Uterus (tissue), 4 donors: ENCODE measurements at places on chromosomes 2 and 18.

DNA sequence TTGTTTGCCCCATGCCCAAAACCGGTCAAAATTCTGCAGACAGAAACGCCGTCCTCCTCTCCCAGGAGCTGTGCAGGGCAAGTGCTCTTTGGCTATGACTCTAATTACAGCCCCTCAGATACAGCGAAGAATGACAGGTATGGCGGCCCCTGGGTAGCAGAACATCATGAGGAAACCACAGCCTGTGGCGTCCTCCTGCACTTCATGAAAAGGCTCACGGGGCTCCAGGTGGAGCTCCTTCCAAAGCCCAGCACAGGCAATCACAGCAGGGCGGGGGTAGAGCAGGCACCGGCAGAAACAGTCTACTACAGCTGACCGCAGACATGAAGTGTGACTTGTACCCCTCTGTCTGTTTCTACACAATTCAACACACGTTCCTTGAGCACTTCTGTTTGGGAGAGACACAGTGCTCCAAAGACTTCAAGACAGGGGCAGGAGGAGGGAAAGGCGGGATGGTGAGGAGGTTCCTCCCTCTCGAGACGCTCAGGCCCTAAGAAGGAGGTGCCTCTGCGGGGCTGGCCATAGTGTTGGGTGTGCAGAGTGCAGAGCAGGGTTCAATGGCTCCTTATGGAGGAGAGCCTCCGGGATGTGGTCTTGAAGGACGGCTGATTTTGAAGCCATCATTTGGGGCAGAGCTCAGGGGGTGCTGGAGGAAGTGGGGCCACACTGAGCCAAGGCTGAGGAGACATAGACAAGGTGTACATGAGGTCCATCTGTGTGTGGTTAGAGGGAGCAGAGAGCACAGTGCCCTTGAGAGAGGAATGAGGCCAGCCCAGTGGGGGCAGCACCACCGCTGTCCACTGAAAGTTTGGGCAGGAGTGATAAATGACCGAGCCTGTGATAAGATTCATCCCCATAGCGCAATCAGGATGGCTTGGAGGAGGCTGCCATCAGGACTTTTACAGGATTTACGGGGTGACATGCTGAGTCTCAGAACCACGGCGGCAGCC is 468.3 kb downstream of the EIPR1 start:
- DNase-seq: no peak

DNA sequence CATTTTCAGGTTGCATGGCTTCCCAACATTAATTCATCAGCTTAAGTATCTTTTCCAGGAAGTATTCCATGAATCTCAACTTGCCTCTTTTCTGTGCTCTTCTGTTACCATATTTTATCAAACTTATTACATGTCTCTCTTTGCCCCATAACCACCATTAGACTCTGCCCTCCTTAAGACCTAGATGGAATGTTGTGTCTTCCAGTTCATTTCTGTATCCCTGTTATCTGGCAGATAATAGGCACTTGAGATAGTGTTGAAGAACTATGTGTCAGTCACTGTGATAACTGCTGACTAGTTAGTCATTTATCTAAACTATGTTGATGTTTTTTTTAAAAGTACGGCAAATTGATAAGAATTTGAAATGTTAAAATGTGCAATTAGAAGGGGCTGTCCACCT is 41.8 kb downstream of the GLS start:
- DNase-seq: no peak

DNA sequence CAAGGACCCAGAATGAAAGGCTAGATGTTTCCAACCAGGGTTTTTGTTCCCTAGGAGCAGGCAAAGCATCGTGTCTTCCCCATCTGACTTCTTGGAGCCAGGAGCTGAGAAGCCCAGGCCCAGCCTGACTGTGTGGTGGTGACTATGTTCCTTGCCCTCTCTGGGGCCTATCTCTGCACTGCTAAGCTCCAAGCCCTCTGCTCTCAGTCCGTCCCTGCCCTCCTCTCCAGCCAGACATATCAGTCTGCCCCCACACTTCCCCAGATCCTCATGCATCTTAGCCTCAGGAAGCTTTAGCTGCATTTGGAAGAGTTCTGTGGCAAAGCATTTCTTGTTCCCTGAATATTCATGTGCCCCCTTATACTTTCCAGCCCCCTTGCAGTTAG is 196.6 kb downstream of the CYP26B1 start:
- no peak for DNase-seq

DNA sequence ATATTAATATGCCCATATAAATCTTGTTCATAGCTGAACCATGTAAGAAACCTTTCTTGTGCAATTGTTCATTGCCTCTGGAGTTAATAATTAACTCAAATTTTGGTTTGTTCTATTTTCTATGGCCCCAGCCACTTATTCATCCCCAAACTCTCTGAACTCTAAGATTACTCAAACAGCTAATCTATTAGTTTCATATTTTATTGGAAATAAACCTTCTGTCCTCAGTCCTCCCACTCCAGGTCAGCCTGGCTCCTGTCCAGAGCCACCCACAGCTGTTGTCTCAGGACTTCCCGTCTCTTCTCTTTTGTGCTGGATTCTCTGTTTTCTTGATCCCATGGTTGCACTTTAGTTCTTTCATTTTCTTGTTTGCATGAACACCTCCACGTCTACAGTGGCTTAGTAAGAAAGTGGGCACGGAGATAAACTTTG is 4.4 kb upstream of the RNF103 start:
- DNase-seq: no peak

DNA sequence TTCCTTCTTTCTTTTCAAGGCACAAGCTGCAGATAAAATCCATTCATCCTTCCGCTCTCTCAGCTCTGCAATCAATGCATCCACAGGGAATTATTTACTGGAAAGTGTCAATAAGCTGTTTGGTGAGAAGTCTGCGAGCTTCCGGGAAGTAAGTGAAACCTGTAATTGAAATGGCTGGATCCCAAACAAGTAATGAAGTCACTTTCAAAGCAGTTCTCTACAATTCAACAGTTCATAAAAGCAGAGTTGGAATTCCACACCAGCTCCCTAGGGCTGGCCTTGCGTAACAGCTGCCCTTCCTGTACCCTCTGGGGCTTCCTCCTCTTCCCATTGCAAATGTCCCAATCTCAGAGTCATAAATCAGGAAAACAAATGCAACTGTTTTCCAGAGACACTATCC is 9.6 kb downstream of the SERPINB2 start:
- no peak for DNase-seq

DNA sequence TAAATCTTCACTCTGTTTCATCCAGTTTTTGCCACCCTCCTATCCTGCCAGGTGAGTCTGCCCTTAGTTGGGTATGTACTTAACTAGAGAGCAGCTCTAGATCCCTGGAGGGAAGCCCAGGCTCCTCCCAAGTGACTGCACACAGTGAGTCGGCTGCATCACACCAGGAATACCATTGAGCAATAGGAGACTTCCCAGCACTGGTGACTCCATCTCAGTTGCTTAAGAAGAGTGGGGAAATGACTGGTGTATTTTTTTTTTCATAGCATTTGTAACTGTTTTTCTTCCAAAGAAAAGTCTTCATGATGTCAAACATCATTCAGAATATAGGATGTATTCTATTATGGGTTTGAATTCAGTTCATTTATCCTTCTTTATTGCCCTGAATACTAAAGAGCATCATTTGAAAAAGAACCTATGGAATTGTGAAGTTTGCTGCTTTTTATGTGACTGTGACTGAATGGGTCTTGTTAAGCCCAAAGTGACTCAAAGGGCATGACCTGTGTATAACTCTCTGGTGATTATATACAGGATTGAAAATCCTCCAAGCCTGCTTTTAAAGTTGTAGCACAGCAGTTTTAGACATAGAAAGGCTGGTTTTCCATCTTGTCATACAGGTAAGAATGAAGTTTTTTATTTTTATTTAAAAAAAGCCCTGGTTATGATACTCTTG is 84.3 kb downstream of the MAP3K20 start:
- peak; percentile 95 for DNase-seq

GRCh38 chr2:127039387-127040031 is 67.4 kb downstream of the BIN1 start:
- no peak for DNase-seq

- no peak for DNase-seq
These were observed 3.1 kb downstream of the ARHGAP25 start for GRCh38 chr2:68737711-68738110.

- no peak for DNase-seq
These were observed 177.5 kb downstream of the MTCL1 start for GRCh38 chr18:8882632-8883408.

GRCh38 chr2:96952976-96953610 is 33.3 kb downstream of the FAM178B start:
- peak; percentile 83 for DNase-seq

DNA sequence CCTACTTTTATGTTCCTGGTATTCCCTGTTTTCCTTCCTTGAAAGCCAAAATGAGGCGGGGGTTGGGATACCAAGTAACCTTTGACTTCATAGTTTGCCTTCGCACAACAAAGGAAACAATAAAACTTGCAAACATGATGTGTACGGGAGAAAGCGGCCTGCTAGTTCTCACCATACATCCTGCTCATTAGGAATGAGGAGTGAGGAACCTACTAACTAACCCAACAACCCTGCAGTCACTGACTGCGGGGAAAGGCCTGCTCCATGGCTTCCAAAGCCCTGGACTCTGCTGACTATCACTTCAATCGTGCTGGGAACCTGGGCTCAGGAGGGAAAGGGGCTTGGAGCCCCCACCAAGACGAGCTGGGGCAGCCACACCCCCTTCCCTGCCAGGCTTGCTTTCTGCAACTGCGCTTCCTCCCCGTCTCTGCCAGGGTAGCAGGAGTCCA is 24.2 kb downstream of the RPL31 start:
- no peak for DNase-seq

GRCh38 chr18:2960983-2961696 is 51.8 kb downstream of the LPIN2 start:
- no peak for DNase-seq

- DNase-seq: no peak
These were observed 1077.1 kb upstream of the ZEB2 start for GRCh38 chr2:145597006-145597405.

DNA sequence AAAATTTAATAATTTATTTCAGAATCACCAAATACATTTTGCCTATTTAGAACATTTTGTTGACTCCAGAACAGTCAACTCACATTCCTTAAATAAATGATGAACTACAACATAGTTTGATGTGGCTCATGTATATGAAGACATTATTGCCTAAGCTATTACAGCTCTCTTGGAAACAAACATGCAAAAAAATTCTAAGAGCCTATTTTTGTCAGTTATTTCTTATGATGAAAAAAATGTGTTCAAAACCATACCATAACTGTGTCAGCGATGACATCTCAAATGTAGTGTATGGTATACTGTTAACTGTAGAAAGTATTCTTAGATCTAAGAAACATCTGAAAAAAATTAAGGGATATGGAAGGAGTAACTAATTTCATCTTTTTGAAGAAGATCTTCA is 6.3 kb upstream of the EMILIN2 start:
- no peak for DNase-seq

DNA sequence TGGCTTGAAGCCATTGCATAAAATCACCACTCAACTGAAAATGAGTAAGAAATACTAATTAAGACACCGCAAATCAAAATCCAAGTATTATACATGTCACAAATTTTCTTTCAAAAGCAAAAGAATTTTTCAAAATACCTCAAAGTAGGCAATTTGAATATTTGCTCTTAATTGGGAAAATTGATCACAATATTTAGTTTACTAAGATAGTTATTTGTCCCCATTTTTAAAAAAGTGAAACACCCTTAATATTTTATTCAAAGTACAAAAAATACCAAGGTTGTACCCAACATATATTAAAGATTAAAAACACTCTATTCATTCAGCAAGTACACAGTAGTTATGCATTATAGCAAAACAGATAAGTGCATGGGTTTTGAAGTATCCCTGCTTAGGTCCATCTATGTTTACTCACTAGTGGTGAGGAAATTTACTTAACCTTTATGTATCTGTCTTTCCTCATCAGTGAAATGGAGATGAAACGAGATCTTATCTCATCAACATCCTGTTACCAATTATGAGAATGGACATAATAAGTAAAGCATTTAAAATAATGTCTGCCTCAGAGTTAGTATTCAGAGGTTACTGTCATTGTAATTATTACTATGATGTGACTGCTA is 35.1 kb downstream of the VPS54 start:
- no peak for DNase-seq

DNA sequence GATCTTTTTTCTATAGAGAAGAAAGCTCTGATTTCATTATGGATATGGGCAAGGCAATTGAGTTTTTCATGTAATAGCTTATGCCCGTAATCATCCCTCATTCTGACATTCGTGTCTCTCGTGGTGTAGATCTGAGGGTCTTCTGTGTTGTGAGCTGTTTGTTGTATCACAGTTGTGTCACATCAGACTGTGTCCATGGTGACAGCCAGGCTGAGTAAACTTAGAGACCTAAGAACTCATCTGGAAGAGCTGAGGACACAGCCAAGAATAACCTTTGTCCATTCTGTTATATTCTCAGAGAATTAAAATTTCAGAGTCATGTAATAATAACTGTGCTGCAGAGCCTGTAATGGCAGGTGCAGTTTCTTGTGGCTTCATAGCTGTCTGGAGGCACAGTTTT is 116.5 kb downstream of the ATP9B start:
- DNase-seq: no peak

GRCh38 chr18:46657115-46657955 is at the start of gene LOXHD1:
TSS of gene LOXHD1 (minus strand) at chr18:46657220. CDS start at chr18:46657033, 187 bp downstream.
- DNase-seq: no peak

DNA sequence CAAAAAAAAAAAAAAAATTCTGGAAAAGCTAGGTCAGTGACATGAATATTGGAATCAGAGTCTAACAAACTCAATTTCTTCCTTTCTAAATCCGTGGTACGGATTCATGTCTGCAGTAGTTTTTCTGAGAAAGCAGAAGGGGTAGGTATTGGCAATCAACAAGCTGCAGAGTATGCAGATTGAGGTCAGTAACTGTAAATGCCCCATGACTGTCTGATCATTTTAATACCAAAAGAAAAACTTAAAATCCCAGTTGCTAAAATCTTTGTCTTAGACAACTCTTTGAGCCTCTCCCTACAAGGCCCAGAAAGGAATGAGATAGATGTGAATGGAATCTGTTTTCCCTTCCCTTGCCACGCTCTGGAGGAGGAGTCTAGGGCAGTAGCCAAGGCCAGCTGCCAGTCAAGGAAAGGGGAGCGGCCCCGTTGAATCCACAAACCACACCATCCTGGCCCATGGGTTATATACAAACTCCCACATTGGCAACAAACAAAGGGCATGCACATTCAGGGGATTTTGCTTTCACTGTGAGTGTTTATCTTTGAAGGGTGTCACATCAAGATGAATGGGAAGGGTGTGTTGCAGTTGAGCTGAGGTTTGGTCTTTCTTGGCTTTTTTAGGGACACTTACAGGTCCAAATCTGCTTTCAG is 6.1 kb upstream of the CASP8 start:
- no peak for DNase-seq
